Activated T-cell treated with anti-CD3 and anti-CD28 coated beads, Interleukin-2, amount 50 U/mL, for 48 hours (primary cell): ENCODE measurements at places on chromosomes 16 and 17.

GRCh38 chr17:20083156-20083859 is 74.1 kb downstream of the SPECC1 start:
- no peak for DNase-seq

- no peak for DNase-seq
Observed at GRCh38 chr17:27747462-27748359, 52.6 kb downstream of the NOS2 start.

GRCh38 chr17:2701996-2702741 is 9.4 kb downstream of the CLUH start:
- no peak for DNase-seq

DNA sequence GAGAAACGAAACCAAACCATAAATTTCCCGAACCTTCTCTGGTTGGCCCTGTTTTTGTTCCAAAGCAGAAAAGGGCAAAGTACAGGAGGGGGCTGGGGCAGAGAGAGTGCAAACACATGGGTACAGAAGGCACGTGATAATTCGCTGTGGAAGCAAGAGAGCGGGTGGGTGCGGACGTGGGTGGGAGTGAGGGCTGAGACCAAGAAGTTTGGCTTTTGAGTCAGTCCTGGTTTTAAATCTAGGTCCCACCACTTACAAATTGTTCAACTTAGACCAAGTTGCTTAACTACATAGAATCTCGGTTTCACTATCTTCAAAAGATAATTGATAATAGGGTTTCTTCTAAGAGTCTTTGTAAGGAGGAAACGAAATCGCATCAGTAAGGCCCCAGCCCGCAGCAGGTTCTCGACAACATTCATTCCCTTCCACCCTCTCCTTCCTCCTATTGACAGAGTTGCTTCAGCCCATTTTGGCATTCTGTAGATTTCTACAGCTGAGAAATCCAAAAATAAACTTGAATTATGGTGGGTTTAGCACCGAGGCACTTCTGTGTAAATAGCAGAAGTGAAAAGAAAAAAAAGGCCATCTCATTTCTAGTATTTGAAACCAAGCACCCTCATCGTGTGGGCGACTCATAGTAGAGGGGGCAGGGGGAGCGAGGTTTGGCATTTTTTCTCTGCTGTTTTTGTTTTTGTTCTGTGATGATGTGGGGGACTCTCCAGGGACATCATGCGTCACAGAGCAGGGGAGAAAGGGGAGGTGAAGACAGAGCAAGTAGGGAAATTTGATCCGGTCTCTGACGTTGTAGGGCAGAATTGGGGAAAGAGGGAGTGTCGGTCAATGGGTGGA is 33.6 kb upstream of the CCR7 start:
- DNase-seq: peak; percentile 89

GRCh38 chr16:47262938-47263337 is 119.2 kb upstream of the NETO2 start:
- DNase-seq: no peak

GRCh38 chr17:20072692-20072992 is 63.5 kb downstream of the SPECC1 start:
- no peak for DNase-seq

GRCh38 chr17:43453331-43453812 is 30.4 kb upstream of the DHX8 start:
- DNase-seq: no peak

GRCh38 chr17:40346765-40347158 is 17.8 kb downstream of the GJD3 start:
- no peak for DNase-seq

DNA sequence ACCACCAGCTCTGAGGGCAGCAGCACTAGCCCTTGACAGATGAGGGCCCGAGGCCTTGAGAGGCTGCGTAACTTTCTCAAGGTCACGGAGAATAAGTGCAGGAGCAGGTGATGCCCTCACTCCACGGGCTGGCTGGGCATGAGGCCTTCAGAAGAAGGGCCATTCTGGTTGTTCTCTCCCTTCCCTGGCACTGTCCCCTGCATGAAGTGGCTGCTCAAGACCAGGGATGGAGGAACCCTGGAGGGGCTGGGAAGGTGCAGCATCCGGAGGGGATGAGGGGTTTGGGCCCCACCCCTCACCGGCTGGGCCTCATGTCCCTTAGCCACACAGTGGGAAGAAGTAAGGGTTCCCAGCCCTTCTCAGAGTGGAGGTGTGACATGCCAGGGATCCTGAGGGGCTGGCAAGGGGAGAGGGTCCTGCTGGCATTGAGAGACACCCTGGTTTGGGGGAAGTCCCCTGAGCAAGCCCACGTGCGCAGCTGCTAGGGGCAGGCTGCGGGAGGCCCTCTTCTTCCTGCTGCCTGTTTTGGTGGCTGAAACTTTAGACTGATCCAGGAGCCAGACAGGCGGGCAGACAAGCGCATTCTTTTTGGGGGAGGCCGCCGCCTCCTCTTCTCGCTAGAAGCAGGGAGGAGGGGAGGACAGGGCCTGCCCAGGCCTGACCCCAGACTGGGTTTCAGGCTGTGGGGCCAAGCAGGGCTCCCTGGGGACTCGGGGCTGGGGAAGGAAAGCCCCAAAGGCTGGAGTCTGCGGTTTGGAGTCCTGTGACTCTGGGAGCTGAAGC is 74.0 kb downstream of the N4BP1 start:
- DNase-seq: no peak

DNA sequence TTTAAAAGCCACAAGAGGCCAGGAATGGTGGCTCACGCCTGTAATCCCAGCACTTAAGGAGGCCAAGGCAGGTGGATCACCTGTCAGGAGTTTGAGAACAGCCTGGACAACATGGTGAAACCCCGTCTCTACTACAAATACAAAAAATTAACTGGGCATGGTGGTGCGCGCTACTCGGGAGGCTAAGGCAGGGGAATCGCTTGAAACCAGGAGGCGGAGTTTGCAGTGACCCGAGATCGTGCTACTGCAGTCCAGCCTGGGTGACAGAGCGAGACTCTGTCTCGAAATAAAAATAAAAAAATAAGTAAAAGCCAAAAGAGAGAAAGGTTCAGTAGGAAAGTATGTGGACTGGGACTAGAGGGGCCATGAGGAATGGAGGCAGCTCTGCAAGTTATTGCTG is 13.1 kb upstream of the ITGAL start:
- DNase-seq: no peak

GRCh38 chr17:58254803-58255202 is 16.4 kb downstream of the LPO start:
- peak; percentile 14 for DNase-seq

- DNase-seq: no peak
Observed at GRCh38 chr17:29707212-29707571, 84.5 kb upstream of the CORO6 start.
